ENCODE measurements at places on chromosomes 6 and 20.
A peak's percentile ranks its signal among the peaks of the same experiment; 100 is the strongest.

- DNase-seq, result no peak
Measured at GRCh38 chr6:135310291-135310690, 129.2 kb downstream of the MYB start.

DNA sequence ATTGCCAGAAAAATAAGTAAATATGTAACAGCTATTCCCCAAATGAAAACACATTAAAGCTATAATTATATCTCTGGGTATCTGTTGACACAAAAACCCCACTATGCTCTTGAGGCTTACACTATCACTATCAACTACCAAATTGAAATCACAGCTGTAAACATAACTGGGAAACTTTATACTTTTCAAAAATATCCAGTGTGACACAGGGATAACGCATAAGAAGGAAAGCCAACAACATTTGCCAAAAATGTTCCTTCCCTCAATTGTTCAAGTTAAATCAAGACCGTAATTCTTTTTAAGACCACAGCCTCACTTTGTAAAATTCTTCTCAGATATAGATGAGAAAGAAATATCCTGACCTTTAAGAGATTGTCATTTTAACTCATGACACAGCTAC lies 3.1 kb downstream of the ZHX3 start:
- no peak for DNase-seq

DNA sequence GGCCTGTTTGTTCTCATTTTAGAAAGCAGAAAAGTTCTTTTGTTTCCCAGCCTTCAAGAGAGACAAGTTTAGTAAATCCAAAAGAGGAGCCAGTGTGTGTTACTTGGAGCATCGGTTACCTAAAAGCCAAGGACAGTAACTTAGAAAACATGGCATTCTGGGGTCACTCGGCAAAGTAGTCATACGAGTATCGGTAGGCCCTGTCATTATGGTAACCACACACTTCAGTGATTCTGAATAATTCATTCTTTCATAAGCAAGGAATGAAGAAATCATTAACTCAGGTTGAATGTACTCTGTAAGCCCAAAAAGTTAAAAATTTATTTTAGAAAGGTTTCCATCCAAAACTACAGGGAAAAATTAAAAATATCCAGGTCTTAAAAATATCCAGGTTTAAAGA lies 34.0 kb downstream of the CNKSR3 start:
- DNase-seq, result no peak

GRCh38 chr6:119330520-119331113 lies 18.9 kb downstream of the MAN1A1 start:
- no peak for DNase-seq

DNA sequence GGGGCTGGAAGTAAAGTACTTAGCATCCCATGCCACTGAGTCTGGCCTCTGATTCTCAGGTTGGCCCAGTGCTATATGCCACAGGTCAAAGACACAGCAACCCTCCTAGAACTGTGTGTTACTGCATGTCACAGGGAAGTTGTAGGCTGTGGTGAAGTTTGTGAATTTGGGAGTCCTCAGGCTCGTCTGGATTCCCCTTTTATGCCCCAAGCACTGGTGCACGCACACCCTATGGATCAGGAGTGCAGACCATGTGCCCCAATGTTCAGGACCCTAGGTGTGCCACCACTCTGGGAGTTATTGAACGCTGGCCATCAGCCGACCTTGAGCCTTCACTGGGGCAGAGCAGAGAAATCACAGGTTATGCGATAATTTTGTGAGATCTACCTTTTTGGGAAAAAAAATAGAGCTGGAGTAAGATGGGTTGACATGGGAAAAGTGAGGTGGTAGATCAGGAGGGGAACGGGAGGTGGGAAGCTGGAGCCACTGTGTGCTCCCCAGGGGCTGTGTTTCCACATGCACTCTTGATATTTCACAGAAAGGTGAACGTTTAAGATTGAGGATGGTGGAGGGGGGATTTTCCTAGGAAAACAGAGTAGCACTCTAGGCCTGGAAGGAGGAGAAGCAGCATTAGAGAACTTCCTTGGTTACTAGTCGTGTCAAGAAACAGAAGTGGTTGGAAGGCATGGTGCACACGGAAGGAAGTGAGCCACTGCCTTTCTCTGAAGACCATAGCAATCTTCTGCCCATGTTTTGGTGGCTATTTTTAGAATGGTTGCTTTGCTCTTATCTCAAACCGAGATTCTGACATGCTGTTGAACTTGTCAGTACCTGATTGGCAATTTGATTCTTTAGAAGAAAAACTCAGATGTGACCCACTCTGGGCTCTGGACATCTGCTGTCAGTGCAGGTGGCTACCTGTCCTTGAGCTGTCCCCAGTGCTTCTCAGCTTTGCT lies 44.1 kb downstream of the DUSP22 start:
- DNase-seq, result no peak

- DNase-seq, result no peak
Measured at GRCh38 chr6:99645986-99646385, 39.4 kb downstream of the PRDM13 start.

- no peak for DNase-seq
Measured at GRCh38 chr20:53944796-53945195, 125.6 kb downstream of the BCAS1 start.

GRCh38 chr6:2351807-2352431 lies 106.5 kb upstream of the GMDS start:
- DNase-seq, result peak; percentile 43

DNA sequence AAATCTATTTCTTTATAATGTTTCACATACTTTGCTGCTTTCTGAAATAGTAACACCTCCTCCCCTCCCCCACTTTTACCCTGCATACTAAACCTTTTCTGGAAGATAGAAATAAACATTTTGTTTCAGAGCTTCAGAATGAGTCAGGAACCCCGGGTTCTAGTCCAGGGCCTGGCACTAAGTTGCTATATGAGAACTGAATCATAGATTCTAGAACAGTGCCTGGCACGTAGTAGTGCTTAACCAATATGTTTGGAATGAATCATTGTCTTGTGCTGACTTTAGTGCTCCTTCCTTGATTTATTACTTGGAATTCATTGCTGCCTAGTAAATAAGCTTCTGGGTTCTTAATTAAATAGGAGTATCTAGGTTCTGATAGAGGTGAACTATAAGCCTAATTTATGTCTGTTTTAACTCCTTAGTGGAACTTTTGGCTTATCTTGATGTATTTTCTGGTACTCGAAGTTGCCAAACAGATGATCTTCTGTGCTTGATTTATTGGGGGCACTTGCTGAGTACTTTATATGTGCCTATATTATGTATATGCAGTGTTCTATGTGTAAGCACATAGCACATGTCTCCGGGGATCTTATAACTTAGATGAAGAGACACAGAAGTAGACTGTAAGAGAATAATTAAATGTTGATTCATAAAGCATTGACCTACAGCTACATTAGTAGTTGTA lies 18.6 kb downstream of the TAB2 start:
- DNase-seq, result peak; percentile 93

DNA sequence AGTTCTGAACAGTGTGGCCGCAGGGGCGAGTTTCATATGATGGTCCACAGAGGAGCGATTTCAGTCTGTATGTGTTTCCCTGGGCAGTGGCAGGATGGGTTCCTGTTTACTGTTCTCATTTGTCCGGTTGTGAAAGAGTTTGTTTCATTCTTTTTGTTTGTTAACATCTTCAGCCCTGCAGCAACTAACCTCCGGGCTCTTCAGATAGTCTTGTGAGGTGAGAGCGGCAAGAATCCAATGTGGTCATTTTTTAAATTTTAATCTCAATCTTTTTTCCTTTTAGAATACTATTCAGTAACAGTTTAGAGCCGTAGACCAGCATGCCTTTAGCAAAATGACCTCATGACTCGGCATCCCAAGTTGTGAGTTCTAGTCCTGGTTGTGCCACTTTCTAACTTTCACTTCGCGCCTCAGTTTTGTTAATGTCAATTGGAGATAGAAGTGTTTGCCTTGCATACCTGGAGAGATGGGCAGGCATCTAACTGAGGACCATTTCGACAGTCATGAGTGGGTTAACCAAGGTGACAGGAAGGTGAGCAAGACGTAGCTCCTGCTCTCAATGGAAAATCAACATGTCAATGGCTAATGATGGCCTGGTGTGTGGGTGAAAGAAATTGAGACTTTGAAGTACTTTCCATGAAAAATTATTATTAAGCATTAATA lies 38.5 kb upstream of the PXDC1 start:
- no peak for DNase-seq

GRCh38 chr6:3352678-3353077 lies 93.9 kb downstream of the PSMG4 start:
- no peak for DNase-seq

GRCh38 chr6:134732763-134733162 lies 217.1 kb downstream of the ALDH8A1 start:
- DNase-seq, result no peak

DNA sequence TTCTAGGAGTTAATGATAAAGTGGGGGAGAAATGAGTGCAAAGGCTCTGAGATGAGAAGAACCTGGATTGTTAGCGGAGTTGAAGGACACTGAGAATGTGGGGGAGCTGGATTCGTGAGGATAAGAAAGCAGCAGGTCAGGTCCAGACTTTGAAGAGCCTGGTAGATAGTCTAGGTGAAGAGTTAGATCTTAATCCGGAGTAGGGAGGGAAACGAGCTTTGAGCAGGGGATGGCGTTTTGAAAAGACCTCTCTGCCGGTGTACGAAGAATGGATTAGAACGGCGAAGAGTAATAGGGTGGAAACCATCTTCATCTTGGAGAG lies 487 bp upstream of the PHF20 start:
- no peak for DNase-seq

- no peak for DNase-seq
Measured at GRCh38 chr6:109117346-109118035, 22.2 kb downstream of the CEP57L1 start.

DNA sequence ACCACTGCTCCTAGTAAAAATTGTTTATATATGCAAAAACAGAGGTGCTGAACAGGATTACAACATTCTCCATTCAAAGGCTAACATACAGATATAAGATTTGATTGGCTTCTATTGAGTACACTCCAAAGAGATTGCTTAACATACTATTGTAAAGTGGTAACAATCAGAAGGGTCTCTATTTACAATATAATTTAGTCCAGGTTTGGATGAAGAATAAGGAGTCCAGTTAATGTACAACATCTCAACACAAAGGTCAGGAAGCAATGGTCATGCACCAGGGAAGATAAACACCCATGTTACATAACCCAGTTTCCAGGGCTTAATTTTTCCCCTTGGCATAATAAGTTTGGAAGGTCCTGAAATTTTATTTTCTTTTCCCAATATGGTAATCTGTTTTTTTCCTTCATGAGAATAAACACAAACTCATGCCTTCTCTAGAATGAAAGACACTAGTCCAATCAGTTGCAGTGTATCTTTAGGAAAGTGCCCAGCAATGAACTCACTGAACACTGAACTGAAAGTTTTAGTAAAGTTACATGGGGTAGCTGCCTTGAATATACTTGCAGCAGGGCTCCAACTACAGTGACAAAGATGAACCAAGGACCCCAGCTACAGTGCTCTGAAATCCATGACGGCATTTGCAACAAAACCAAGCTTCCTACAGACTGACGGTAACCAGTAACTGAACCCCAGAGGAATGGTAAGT lies 255.3 kb upstream of the GJE1 start:
- DNase-seq, result no peak

- DNase-seq, result no peak
Measured at GRCh38 chr6:37042150-37042549, 36.7 kb downstream of the FGD2 start.

- DNase-seq, result peak; percentile 76
Measured at GRCh38 chr6:161215193-161215592, 58.7 kb downstream of the AGPAT4 start.

GRCh38 chr6:147715035-147715434 lies 206.5 kb downstream of the SAMD5 start:
- no peak for DNase-seq

DNA sequence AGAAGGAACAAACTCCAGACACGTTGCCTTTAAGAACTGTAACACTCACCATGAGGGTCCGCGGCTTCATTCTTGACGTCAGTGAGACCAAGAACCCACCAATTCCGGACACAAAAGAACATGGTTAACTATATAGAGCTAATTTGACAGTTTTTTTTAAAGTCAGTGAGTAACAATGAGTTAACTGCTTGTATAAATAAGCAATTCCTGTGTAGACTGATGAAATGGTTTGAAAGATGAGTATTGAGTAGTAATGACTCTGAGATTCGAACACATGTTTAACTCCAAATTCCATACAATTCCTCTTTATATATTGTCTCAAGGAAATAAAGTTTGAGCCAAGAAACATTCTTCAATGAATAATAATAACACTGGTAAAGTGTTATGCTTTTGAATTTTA lies 478.0 kb downstream of the MMUT start:
- no peak for DNase-seq

- no peak for DNase-seq
Measured at GRCh38 chr6:135478626-135479025, 18.9 kb downstream of the AHI1 start.

- DNase-seq, result no peak
Measured at GRCh38 chr20:49904440-49905214, 10.7 kb downstream of the SPATA2 start.

DNA sequence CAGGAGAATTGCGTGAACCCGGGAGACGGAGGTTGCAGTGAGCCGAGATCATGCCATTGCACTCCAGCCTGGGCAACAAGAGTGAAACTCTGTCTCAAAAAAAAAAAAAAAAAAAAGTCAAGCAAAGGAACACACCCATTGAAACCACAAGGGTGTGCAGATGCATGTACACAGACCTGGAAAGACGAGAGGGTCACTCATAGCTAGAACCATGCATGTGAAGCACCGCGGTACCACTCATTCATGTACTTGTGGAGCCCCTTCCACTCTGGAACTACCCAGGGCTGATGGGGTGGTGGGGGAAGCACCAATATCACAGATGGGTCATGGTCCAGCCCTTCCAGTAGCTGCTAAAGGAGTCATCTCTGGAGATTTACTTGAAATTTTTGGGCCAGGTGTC lies 7.4 kb upstream of the TJAP1 start:
- no peak for DNase-seq

DNA sequence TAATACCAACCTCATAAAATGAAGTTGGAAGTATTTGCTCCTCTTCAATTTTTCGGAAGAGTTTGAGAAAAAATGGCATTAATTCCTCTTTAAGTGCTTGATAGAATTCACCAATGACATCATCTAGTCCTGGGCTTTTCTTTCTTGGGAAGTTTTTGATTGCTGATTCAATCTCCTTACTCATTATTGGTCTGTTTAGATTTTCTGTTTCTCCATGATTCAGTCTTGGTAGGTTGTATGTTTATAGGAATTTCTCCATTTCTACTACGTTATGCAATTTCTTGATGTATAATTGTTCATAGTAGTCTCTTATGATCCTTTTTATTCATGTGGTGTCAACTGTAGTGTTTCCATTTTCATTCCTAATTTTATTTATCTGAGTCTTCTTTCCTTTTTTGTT lies 176.9 kb upstream of the PRND start:
- no peak for DNase-seq

DNA sequence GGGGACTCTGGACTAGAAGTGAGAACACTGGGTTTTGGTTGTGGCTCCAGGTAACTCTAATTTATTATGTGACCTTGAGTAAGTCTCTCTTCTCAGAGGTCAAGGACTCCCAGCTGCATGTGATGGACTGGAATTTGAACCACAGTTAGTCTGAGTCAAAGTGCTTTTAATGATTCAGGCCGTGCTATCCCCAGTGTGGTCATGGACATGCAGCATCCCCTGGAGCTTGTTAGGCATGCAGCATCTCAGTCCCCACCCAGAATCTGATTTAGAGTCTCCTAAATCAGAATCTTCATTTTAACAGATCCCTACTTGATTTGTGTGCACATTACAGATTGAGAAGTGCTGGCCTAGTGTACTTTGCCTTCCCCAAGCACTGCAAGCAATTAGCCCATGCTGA lies 74.2 kb downstream of the TOX2 start:
- DNase-seq, result no peak

Data from NCI-H226 (cell line).